ENCODE measurements at places on chromosomes 16 and 17.

DNA sequence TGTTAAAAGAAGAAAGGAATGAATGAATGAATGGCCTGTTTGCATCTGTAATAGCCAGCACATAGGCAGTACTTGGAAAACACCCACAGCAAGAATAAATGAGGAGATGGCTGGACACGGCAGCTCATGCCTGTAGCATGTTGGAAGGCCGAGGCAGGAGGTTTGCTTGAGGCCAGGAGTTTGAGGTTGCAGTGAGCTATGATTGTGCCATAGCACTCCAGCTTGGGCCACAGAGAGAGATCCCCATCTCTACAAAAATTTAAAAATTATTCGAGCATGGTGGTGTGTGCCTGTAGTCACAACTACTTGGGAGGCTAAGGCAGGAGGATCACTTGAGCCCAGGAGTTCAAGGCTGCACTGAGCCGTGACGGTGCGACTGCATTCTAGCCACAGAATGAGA, 12.5 kb downstream of the IL4R start:
- no peak for DNase-seq

GRCh38 chr17:40828454-40829044, 6.1 kb upstream of the KRT10 start:
- DNase-seq: no peak

DNA sequence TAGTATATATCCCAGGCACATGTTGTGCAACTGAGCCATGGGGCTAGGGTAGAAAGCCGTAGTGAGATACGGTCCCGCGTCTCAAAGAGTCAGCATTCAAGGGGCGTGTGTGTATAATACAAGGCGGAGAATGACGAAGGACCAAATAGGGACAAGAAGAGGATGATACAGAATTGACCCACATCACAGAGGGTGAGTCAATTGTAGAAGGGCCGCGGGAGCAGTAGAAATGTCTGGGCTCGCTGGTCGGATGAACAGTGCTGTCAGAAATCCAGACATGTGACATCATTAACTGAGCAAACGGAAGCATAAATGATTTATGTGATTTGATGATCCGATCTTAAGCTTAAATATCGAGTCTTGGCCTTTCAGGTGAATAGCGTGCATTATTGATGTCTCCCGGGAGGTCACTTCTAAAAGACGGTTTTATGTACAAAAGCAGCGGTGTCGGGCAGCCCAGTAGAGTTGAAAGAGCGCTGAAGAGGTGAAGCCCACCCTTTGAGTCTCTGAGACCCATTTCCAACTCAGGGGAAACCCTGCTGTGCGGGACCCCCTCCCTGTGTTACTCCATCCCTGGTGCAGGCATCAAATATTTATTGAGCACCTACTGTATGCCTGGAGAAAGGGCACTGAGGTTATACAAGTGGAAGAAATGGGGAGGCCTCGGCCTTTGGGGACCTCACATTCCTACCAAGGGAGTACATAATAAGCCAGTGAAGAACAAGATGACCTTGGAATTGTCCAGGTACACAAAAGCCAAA, 45.1 kb downstream of the ATP2C2 start:
- DNase-seq: no peak

DNA sequence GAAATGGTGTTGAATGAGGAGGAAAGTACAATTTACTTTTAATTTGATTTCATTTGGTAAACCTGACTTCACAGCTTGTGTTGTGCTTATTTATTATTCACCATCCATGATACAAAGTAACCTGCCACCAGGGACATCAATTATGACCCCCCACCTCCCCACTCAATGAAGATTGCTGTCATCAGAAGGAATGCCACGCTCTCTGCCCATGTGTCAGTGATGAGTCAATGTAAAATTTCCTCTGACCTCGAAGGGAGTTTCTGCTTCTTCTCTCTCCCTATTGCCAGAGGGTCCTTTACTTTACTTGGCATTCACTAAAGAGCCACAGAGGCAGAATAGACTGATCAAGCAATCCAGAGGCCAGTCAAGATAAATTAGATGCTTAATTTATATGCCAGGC, 759.7 kb downstream of the CDH11 start:
- no peak for DNase-seq

- DNase-seq: no peak
Observed at GRCh38 chr16:84950906-84951305, 60.4 kb downstream of the ZDHHC7 start.

DNA sequence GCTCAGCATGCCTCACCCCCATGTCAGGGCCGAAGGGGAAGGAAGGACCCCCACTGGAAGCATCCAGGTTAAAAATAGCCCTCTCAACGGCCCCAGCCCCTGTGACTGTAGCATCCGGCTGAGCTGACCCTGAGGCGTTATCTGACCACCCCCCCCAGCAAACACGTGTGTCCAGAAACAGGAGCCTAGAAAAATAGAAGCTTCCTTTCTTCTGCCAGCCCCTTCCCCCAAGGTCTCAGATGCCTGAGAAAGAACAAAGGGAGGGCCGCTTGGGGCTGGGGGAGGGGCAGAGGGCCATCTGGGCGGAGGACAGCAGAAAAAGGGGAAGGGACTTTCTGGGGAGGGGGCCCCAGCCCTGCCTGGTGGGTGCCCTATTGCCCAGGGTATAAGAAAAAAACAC, 55.8 kb downstream of the ACTG1 start:
- DNase-seq: no peak

GRCh38 chr16:24925163-24925562, 79.4 kb downstream of the SLC5A11 start:
- DNase-seq: no peak

- DNase-seq: no peak
Observed at GRCh38 chr16:7148606-7149005, 184.0 kb upstream of the RBFOX1 start.

GRCh38 chr16:23504453-23505179, 5.7 kb downstream of the GGA2 start:
- DNase-seq: peak; percentile 84

DNA sequence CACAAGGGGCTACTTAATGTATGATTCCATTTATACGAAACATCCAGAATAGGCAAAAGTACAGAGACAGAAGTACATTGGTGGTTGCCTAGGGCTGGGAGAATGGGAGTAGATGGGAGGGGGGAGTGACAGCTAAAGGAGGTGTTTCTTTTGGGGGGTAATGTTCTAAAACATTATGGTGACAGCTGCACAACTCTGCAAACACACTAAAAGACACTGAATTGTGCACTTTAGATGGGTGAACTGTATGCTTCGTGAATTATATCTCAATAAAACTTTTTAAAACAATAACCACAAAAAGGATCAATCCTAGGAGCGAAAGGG, 661 bp downstream of the LYRM9 start:
- DNase-seq: no peak
